Stimulated activated CD8-positive, alpha-beta memory T cell treated with anti-CD3 and anti-CD28 coated beads, Interleukin-7, amount 100 ng/mL, for 1 hour (primary cell): ENCODE measurements at places on chromosomes 5 and 9.

DNA sequence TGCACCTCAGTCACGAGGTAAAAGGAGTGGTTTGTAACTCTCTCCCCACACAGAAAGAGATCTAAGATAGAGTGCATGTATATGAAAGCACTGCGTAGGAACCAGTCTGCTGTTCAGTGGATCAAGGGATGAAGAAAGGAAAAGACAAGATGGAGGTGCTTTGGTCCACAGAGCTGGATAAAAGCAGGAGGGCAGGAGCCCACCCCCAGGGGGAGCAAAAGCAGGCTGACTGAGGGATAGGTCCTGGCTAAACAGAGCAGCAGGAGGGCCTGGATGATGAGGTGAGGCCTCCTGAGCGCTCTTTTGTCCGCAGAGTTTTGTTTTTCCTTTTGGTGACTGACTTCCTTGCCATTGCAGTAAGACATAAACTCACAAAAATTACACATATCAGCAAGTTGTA, 293.5 kb upstream of the C9orf72 start:
- no peak for DNase-seq

- no peak for DNase-seq
Observed at GRCh38 chr5:170034231-170034630, 53.9 kb upstream of the INSYN2B start.

GRCh38 chr9:121499177-121499426, 542 bp downstream of the GGTA1 start:
- no peak for DNase-seq

DNA sequence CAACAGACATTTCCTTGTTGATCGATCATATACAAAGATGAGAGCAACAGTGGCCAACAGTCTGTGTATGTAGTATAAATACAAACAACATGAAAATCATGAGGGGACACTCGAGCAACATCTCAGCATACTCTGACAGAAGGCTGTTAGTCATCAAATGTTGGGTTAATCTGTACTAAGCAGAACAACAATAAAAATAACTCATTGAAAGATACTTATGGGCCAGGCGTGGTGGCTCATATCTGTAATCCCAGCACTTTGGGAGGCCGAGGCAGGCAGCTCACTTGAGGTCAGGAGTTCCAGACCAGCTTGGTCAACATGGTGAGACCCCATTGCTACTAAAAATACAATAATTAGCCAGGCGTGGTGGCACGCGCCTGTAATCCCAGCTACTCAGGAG, 67.3 kb downstream of the SCAI start:
- no peak for DNase-seq

DNA sequence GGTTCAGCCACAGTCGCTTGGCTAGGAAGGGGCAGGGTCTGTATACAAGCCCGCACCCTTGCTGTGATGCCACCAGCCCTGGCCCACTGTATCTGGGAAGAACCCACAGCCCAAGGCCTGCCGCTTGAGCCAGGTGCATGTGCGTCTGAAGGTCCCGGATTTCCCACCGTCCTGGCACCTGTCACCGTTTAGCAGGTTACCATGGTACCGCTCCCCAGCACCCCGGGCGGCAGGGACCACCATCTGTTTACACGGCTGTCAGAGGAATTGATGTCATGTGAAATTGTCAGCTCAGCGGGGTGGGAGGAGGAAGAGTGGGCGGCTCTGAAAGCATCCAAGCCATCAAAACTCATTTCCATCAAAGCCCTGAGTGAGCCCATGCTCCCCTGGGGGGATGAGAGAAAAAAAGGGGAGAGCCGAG, 92.7 kb downstream of the HRH2 start:
- no peak for DNase-seq

GRCh38 chr5:134550271-134551214, 25.1 kb downstream of the JADE2 start:
- DNase-seq = no peak

- no peak for DNase-seq
Observed at GRCh38 chr5:93915142-93915553, 173.7 kb upstream of the POU5F2 start.
